ENCODE measurements at places on chromosomes 12 and 14. TPM values are rescaled to one million over a fixed set of nuclear protein-coding genes. Genes with fewer than 3 reads are reported as not detected.

The KITLG gene
- polyA plus RNA-seq = not detected

The KRT6A gene
- not detected for polyA plus RNA-seq

The GALNT9 gene
- polyA plus RNA-seq = 1.5 TPM

The B4GALNT1 gene
- polyA plus RNA-seq = not detected

The AKAP5 gene
- 0.66 TPM for polyA plus RNA-seq

The KIF26A gene
- not detected for polyA plus RNA-seq

The MYO1H gene
- not detected for polyA plus RNA-seq

The EIF2S3B gene
- polyA plus RNA-seq = 0.41 TPM

The TAS2R19 gene
- not detected for polyA plus RNA-seq

Data from IgD-negative memory B cell (primary cell).